Activated T-cell treated with anti-CD3 and anti-CD28 coated beads for 24 hours (primary cell): ENCODE measurements at places on chromosomes 4 and X.

DNA sequence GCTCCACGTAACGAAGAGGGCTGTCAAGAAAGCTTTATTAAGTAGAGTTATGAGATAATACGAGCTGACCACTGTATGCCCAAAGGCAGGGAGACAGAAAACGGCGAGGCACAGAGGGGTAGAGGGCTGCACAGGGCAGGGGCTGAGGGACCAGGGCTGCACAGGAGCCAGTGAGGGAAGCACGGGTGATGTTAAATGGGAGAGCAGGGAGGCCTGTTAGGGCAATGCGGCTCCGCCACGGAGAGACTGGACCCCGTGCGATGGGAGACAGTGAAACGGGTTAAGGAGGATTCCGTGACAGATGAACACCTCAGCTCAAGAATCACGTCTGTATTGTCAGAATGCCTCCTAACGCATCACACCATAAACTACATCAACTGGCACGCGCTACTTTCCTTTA is 25.1 kb downstream of the FAT1 start:
- DNase-seq, result no peak

DNA sequence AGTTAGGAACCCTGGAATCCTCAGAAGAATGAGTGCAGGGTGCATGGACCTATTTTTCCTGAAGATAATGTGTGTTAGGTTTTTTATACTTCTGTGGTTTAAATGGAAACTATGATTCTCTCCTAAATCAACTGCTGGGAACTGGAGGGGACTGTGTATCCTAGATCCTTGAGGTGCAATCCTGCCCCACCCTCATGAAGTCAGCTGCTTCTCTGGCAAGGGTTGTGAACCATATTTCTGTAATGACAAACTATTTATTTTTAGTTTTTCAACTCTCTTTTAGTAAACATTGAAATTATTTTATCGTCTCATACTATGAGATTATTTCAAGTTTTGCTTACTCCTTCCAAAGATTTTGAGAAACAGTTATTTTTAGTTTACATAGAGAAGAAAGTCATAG is 25.8 kb upstream of the VEGFC start:
- DNase-seq, result no peak

- no peak for DNase-seq
Measured at GRCh38 chr4:154602404-154603020, 9.9 kb downstream of the FGG start.

- no peak for DNase-seq
Measured at GRCh38 chr4:78553529-78554060, 2.0 kb downstream of the ANXA3 start.

DNA sequence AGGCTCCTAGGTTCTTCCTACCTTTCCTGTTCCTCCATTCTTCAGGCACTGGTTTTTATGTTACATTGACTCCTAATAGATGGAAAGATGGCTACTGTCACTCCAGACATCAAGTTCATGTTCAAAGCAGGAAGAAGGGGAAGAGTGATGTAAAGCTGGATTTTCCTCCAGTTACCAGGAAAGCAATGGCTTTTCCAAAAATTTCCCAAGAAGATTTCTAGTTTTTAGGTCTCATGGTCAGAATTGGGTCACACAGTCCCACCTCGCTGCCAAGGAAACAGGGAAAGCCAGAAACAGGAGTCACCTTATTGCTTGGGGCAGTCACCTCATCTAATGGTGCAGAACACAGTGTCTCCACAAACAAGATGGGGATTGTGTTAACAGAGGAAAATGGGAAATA is 21.5 kb downstream of the RXFP1 start:
- DNase-seq, result no peak

DNA sequence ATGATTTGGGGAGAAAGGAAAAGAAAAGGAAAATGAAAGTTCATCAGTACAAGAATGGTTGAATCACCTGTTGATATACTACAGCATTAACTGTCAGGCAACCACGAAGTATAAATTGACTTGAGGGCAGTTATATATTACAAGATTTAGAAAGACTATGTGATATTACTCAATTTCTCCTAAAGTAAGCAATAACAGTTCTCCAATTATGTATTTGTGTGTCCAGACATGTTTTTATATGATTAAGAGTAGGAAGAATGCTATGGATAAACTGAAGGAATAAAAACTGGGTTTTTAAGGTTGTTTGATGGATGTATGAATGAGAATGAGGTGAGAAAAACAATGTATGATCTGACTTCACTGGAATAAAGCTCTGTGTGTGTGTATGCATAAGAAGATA is 2234.4 kb downstream of the ARAP2 start:
- no peak for DNase-seq

DNA sequence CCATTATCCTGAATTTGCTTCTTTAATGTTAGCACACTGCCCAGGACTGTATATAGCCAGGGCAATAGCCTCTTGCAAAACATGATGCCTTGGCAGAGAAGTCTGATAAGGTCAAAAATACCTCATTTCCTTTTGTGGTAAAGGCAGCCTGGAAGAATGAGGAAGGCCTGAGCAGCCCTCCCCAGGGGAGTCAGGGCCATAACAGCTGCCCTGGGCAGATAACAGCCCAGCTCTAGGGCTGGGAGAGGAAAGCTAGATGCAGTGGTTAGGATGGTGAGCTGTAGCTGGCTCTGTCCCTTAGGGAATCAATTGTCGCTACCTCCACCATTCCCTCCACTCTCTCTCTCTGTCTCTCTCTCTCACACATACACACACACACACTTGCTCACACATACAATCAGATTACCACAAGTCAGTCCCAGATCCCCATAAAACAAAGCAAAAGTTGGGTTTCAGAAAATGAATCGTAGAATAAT is 29.2 kb downstream of the EFHC2 start:
- no peak for DNase-seq

- DNase-seq, result no peak
Measured at GRCh38 chrX:41081821-41082220, 3.4 kb upstream of the USP9X start.

DNA sequence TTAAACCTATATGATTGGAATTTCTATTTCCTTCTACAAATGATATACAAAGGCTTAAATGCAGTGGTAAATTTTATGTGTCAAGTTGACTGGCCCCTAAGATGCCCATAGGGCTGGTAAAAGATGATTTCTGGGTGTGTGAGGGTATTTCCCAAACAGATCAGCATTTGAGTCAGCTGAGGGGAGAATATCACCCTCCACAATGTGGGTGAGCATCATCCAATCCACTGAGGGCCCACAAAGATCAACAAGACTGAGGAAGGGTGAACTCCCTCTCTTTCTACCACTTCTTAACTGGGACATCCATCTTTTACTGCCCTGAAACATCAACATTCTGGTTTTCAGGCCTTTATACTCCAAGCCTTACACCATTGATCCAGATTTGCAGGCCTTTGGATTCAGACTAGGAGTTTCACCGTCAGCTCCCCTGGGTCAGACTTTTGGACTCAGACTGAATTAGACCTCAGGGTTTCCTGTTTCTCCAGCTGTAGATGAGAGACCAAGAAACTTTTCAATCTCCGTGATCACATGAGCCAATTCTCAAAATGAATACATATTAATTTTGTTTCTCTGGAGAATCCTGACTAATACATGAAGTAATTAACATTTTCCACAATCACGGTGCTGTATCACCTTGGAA is 1020.7 kb upstream of the SLIT2 start:
- DNase-seq, result no peak

- no peak for DNase-seq
Measured at GRCh38 chrX:42505016-42505415, 272.9 kb downstream of the PPP1R2C start.

DNA sequence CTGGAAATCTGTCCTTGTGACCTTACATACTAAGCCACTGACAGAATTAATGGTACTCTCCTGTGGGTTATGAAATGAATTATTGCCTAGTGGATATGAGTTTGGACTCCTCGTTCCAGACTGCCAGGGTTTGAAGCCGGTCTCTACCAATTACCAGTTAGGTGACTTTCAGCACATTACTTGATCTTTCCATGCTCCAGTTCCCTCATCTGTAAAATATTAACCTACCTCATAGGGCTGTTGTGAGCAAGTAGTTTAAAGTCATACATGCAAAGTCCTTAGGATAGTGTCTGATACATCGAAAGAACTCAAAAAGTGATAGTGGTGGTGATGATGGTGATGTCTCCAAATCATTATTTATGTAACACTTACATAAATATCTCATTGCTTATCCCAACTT is 373.5 kb upstream of the ARX start:
- DNase-seq, result no peak

DNA sequence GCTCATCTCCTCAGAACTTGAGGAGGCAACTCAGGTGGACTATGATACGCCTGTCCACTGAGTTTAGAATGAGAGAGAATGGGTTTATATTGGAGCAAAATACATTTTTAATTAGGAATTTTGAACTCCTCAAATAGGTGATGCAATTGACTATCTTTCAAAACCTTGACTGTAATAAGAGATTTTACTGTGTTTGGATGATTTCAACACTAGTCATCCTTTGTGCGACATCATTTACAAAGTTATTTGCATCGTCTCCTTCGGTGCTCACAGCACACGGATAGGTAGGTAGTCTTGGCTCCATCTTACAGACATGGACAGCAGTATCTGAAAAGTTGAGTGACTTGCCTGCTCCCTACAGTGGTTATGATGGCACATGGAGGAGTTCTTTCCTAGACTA is 67.0 kb downstream of the AASDH start:
- DNase-seq, result no peak

DNA sequence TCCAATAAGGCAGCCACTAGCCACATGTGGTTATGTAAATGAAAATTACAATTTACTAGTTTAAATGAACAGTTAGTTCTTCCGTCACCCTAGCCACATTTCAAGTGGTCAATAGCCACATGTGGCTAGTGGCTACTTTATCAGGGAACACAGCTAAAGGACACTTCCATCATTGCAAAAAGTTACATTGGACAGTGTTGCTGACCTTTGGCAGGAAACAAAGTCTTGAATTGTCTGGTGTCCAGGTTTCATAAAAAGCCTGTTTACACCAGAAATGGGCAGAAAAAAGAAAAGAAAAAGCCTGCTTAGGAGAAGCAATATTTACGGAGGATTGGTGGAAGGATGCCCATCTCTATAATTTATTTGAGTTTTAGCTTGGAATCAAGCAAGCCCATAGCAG is 38.6 kb downstream of the RWDD4 start:
- DNase-seq, result no peak

- no peak for DNase-seq
Measured at GRCh38 chrX:44157858-44158257, 184.7 kb upstream of the NDP start.

GRCh38 chr4:88003261-88003660 is 4.2 kb upstream of the PKD2 start:
- no peak for DNase-seq

GRCh38 chr4:63578383-63578782 is 830.9 kb downstream of the TECRL start:
- no peak for DNase-seq

- DNase-seq, result no peak
Measured at GRCh38 chr4:147513091-147513490, 32.2 kb downstream of the EDNRA start.

DNA sequence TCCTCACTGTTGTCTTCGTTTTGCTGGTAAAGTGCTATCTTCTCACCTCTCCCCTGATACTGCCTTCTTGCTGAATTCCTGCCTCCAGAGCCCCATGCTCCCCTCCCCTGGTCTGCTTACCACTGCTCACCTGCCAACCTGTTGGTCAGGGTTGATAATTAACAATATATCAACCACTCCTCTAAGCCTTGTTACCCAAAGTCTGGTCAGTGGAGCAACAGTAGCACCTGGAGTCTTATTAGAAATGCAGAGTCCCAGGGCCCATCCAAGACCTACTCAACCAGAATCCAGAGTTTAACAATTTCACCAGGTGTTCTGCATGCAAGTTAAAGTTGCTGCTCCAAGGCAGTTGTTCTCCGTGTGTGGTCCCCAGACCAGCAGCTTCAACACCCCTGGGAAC is 55.0 kb downstream of the EFNB1 start:
- DNase-seq, result no peak

GRCh38 chr4:70676554-70677090 is 10.3 kb upstream of the JCHAIN start:
- DNase-seq, result no peak

GRCh38 chrX:15151267-15152186 is 118.4 kb downstream of the ASB9 start:
- peak; percentile 18 for DNase-seq

DNA sequence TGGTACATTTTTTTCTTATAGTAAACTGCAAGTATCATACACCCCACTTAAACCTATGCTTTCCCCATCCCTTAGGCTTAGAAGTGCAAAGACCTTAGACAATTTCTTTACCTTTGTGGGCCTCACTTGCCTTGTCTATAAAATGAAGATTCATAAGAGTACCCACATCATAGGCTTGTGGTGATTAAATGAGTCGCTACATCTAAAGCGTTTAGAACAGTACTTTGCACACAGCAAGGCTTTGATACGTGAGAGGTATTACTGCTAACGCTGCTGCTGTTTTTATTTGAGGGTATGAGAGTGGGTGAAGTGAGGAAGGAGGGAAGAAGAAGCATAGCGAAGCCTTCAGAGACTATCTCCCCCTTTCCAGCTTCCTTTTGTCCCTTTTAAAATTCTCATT is 87.8 kb upstream of the RPS6KA3 start:
- DNase-seq, result no peak

GRCh38 chr4:26235500-26235899 is 85.3 kb upstream of the RBPJ start:
- no peak for DNase-seq

- no peak for DNase-seq
Measured at GRCh38 chrX:12975991-12976558, 1.2 kb downstream of the TMSB4X start.

GRCh38 chr4:2360396-2360730 is 58.1 kb downstream of the ZFYVE28 start:
- DNase-seq, result no peak

- no peak for DNase-seq
Measured at GRCh38 chrX:118878977-118879376, 55.4 kb downstream of the ZCCHC12 start.

DNA sequence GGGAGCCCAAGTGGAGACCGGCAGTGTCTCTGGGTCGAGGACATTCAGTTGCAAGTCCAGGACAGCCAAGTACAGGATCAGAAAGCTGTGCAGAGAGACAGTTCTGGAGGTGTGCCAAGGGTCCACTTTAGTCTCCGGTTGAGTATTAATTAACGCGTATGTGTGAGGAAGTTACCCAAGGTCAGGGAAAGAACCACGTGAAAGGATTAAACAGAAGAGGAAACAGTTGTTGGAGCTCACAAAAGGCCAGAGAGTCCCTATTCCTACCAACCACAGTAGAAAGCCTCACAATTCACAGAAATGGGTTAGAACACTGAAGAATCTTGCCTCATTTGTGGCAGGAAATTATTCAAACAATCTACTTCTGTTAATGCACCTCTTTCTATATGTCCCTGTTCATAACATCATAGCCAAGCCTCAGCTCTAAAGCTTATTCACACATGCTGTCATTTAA is 17.9 kb upstream of the NSUN7 start:
- DNase-seq, result no peak

DNA sequence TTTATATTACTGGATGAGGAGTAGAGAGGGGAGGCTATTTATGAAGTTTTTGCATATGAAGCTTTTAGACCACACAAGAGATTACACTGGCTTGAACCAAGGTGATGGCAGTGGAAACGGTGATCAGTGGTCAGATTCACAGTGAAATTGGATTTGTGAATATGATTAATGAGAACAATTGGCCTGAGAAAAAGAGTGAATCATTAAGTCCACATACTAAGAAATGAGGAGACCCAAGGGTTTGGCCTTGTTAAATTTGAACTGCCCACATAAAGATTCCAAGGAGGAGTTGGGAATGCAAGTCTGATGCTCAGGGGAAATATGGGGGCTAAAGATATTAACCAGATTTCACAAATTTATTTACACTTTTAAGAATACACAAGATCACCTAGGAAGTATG is 155.3 kb upstream of the ADGRL3 start:
- DNase-seq, result no peak

GRCh38 chr4:111991797-111992196 is 153.5 kb upstream of the FAM241A start:
- DNase-seq, result no peak

- no peak for DNase-seq
Measured at GRCh38 chr4:38582445-38582844, 81.6 kb upstream of the KLF3 start.
